ENCODE measurements at places on chromosomes 11 and 22.
A peak's percentile ranks its signal among the peaks of the same experiment; 100 is the strongest.

DNA sequence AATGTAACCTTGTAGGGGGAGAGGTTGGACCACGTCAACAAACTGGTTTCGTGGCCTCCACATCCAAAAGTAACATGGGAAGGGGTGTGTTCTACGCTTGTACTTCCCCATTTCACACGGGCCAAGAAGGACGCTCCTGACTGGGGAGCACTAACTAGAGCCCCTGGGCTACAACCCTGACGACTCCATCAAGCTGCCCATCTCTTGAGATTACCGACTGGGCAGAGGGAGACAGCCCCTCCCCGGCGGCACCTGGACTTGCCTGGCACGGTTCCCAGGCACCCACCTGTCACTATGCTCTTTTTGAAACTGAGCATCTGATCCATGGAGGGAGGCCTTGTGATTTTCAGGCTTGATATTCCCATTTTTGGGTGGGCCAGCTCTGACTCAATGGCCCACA lies 68.5 kb downstream of the SHANK2 start:
- DNase-seq = no peak

DNA sequence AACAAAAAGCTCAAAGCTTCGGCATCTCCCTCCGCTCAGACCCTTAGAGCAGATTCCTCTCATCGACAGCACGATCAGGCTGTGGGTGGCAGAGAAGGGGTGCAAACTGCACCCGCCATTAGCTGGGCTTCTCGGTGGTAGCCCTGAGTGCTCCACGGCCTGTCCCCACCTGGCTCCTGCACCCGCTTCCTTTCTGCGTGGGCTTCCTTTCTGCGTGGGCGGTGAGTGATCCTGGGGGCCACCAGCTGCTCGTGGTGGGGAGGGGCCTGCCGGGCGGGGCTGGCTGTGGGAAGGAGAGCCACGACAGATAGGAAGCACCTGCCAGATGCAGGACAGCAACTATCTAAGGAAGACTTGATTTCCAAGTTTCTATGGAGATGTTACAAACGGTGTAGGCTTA lies 55.0 kb downstream of the BRD1 start:
- DNase-seq = no peak

DNA sequence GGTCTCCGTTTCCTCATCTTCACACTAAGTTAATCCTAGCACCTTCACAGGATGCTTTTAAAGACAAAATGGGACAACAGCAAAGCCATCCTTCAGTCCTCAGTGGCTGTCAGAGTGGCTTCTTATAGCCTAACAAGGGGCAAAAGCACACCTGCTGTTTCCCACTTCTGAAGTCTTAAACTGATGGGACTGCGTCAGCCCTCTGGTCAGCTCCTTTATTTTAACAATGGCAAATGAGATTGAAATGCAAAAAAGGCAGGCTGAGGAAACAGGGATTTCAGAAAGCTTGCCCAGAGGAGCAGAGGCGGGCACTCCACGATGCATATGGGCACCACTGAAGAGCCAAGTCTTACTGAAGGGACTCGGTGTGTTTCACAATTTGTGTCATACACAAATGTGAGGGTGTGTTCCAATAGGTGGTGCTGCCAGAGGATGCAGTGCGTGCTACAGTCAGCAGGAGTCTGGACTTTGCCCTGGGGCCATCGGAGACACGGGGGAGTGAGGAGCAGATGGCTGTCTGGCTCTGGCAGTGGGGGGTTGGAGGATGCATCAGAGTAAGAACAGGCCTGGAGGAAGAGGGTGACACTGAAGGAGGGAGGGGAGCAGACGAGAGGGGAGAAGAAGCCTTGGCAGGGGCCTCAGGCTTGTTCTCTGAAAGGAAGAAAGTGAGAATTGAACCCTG lies 47.3 kb downstream of the TENM4 start:
- DNase-seq = peak; percentile 9

GRCh38 chr11:69142895-69143294 lies 12.8 kb upstream of the SMIM38 start:
- DNase-seq = no peak

- DNase-seq = no peak
Measured at GRCh38 chr22:38930512-38930911, 26.9 kb upstream of the APOBEC3A start.

DNA sequence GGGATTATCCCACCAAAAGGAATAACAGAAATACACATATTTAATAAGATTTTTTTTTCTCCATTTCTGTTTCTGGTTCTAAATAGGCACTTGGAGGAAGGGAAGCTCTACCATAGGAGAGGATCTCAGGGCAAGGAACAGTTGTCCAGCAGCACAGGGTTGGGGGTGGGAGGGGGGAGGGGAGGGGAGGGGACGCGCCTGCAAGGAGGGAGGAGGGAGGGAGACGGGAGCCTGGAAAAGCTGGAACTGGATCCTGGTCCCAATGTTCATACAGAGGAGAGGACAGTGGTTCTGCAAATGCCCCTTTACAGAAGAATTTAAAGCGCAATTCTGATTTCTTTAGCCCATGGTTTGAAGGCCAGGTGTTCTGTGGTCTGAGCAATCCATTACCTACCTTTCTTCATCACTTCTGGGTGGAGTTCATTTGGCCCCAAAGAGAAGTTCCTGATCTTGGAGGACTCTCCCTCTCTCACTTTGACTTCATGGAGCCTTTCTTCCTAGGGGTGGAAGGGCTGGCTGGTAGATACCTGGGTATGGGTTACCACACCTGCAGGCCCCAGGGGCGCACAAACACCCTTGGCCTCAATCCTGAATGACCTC lies 348.9 kb upstream of the NCAM1 start:
- DNase-seq = no peak

- peak; percentile 30 for DNase-seq
Measured at GRCh38 chr11:124762624-124763155, 600 bp upstream of the ESAM start.

- DNase-seq = peak; percentile 99
Measured at GRCh38 chr22:31290494-31291471, 1.5 kb downstream of the PIK3IP1 start.

DNA sequence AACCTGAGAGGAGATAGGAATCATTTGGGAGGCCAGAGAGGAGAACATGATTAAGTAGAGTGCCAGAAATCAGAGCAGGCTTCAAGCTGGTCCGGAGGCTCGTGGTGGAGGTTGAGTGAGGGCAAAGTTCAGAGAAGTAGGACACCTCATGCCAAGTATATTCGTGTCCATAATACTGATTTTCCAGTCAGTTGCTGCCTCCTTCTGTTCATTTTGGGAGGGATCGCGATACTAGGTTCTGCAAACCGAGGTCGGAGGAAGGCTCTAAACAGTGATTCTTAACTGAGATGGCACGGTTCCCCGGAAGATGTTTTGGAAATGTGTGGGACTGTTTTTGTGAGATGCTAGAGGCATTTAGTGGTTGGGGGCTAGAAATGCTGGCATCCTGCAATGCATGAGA lies 13.6 kb upstream of the CD3E start:
- peak; percentile 31 for DNase-seq

GRCh38 chr11:110919241-110919922 lies 207.1 kb upstream of the ARHGAP20 start:
- DNase-seq = no peak

DNA sequence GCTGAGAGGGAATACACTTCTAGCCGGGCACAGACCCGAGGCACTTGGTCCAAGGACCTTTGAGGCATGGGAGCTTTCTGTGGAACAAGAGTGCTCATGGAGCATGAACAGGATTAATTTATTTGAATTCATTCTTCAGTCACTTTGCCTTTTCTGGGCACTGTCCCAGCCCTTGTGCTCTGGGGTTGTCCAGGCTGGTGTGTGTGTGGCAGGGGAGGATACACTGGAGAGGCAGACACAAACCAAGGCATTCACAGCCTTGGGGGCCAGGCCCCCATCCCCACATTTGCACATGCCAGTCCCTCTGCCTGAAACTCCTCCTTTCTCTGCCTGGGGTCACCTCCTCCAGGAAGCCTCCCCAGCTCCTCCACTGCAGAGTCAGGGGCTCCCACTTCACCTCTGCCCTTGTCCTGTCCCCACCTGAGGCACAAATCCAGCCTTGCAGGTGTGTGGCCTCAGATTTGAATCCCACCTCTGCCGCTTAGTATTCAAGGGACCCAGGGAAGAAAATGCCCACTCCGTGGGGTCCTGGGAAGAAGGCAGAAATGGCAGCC lies 55.5 kb downstream of the MYO7A start:
- no peak for DNase-seq

DNA sequence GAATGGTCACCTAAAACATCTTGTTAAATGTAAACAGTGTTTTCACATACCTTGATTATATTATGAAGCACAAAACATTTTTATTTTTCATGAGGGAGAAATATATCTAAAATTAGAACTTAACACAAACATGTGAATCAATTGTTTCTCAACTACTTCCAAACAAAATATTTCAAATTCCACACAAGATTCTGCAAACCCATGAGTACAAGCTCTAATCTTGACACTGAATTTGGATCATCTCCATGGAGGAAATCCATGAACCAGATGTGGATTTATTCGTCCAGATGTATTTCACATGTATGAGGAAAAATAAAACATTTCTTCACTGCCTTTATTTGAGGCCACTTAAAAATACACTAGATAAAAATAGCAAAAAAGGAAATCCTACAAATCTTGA lies 184.2 kb downstream of the SBF2 start:
- DNase-seq = peak; percentile 80

DNA sequence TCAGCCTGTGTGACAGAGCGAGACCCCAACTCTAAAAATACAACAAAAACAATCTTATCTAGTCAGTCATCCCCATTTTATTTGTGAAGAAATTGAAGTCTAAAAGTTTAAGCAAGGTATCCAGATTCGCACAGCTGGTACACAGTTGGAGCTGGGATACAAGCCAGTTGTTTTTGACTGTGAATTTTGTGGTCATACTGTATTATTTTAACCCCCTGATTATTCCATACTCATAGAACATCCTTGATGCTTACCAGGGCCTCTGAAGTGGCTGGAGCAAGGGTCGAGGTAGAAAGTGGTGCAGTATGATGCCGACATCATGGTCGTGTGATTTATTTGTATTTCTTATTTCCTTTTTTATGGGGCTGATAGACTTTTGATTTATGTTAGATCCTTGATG lies 50.0 kb downstream of the BID start:
- no peak for DNase-seq

GRCh38 chr11:14854057-14854456 lies 38.0 kb downstream of the CYP2R1 start:
- DNase-seq = no peak

- peak; percentile 24 for DNase-seq
Measured at GRCh38 chr11:122123263-122123929, 7.4 kb upstream of the BLID start.

DNA sequence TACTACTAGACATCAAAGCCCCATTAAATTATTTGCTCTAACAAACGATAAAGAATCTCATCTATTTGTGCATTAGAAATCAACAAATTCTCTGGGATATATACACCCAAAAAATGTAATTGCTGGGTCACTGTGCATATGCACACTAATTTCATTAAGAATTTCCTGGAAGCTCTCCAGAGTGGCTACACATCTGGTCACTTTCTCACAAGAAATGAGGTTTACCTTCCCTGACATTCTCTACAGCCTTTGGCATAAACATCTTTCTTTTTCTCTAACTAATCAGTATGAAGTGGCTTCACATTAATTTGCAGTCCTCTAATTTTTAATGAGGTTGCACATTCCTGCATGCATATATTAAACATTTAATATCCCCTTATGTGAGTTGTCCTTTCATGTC lies 150.8 kb upstream of the ANO5 start:
- DNase-seq = no peak

GRCh38 chr22:36954251-36955014 lies 41.0 kb downstream of the CSF2RB start:
- no peak for DNase-seq

GRCh38 chr11:66316849-66317251 lies at the start of gene CD248:
TSS of gene CD248 (minus strand) at chr11:66317044. CDS start at chr11:66317027, 17 bp downstream.
- DNase-seq = peak; percentile 81

GRCh38 chr11:100575860-100576717 lies 111.0 kb upstream of the ARHGAP42 start:
- peak; percentile 69 for DNase-seq

DNA sequence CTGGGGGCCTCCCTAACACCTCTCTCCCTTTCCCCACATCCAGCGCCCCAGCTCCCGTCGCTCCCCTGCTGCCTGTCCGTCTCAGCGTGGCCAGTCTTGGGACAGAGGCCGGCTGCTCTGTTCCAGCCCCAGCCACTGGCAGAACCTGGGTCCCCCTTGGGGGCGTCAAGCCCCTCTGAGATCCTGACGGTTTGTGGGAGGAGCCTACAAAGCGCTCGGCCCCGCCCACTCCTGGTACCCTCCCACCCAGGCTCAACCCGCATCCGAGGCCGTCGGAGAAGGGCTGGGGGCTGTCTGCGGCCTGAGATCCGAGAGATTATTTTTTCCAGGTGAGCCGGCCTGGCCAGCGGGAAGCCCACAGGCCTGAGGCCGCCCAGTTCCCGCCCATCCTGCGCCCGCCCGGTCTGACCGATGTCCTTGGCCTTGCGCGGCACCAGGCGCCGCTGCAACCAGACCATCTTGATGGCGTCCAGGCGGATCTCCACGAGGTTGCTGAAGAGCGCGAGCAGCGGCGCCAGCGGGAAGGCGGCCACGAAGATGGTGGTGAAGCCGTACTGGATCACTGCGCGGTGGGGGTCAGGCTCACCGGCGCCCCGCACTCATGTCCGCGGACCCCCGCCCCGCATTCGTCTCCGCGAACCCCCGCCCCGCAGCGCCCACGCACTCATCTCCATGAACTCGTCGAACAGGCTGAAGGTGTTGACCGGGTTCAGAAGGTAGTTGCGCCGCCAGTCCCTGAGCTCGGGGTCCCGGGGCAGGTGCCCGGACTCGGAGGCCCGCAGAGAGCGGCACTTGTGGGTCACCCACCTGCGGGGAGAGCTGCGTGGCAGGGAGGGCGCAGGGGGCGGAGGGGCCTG lies 5.5 kb upstream of the SIGIRR start:
- DNase-seq = no peak

GRCh38 chr11:19268909-19269308 lies 28.2 kb upstream of the E2F8 start:
- peak; percentile 8 for DNase-seq

DNA sequence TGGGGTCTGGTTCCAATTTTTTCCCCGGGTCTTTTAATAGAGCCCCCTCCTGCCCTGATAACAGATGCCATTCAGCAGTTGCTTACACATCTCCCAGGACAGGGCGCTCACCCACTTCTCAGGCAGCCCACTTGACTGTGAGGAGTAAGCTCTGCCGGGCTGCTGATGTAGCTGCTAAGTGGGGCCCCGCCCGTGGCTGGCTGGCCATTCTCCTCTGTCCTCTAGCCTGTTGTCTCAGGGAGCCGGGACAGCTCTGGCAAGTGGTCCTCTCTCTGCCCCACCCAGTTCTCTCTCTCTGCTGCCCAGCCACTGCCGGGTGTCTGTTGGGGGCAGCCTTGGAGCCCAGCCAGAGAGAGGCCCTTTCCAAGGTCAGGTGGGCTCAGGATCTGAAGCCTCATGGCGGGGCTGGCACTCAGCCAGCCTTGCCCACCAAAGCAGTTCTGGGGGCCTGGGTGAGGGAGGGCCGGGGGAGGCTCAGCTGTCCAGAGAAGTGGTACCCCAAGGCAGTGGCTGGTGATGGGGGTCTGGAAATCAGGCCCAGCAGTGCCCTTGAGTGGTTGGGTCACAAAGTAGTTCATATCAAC lies 8.9 kb downstream of the KCNJ4 start:
- DNase-seq = no peak

GRCh38 chr11:95924414-95924760 lies 480 bp upstream of the MTMR2 start:
- peak; percentile 54 for DNase-seq

- DNase-seq = no peak
Measured at GRCh38 chr22:48343461-48343860, 1484.2 kb downstream of the BRD1 start.

- DNase-seq = no peak
Measured at GRCh38 chr11:119266517-119267255, 50.2 kb downstream of the MCAM start.
